Stimulated activated CD8-positive, alpha-beta memory T cell treated with anti-CD3 and anti-CD28 coated beads, Interleukin-15, amount 100 ng/mL, for 24 hours (primary cell): ENCODE measurements at places on chromosomes 6 and 20.

- no peak for DNase-seq
Observed at GRCh38 chr6:75446241-75446880, 47.2 kb downstream of the FILIP1 start.

- no peak for DNase-seq
Observed at GRCh38 chr6:55652429-55652828, 73.4 kb upstream of the HMGCLL1 start.

DNA sequence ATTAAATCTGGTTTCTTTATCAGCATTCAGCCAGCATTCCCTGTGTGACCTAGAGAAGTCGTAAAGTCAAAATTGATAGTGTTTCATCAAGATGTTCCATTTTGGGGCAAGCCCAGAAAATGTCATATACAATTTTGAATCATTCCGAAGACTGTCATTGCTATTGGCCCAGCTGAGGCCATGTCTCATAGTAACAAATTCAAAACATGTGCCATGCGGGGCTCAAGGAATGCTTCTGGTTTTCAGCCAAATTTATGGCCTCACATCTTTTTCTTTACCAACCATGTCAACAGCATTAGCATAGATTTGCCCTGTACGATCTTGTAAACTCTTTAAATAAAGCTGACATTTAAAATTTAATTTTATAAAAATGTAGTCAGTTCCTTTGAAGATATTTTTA, 314.7 kb downstream of the PAX1 start:
- DNase-seq, result no peak

DNA sequence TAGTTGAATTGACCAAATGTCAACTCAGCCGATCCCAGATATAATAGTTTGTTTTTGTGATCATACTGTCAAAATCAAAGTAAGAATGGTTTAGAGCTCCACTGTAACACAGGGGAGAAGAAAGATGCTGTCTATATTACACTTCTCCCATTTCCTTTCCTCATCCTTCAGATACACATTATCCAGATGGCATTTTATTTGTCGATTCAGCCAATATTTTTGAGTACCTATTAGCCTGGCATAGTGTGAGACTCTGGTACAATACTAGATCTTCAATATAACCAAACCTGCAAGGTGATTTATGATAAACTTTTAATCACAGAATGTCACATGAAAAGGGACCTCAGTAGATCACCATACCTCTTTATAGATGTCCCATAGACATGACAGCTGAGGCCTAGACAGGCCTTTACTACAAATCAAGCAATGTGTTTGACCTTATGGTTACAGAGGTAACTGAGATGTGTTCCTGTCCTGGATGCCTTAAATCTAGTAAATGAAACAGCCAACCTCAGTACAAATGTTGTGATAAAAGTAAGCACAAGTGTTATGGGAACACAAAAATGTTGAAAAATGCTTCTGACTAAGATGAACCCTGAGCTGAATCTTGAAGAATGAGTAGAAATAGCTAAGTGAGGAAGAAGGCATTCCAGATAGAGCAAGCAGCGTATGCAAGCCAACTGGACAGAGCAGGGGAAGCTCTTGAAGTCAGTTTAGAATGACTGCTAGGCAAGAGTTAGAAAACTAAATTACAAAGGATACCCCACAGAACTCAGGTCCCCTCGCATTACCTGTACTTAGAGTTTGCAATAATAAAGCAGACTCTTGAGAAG, 1.9 kb downstream of the FBXO9 start:
- DNase-seq, result no peak

GRCh38 chr6:22942403-22942802, 373.0 kb downstream of the HDGFL1 start:
- no peak for DNase-seq

GRCh38 chr20:22245139-22245538, 339.2 kb downstream of the FOXA2 start:
- DNase-seq, result no peak

GRCh38 chr20:44720621-44720996, 5.4 kb downstream of the CCN5 start:
- DNase-seq, result no peak

GRCh38 chr6:193773-194310, 98.4 kb upstream of the DUSP22 start:
- DNase-seq, result no peak

GRCh38 chr6:143656026-143656425, 21.7 kb upstream of the PHACTR2 start:
- no peak for DNase-seq

- DNase-seq, result no peak
Observed at GRCh38 chr20:60718743-60719480, 533.1 kb upstream of the CDH4 start.

DNA sequence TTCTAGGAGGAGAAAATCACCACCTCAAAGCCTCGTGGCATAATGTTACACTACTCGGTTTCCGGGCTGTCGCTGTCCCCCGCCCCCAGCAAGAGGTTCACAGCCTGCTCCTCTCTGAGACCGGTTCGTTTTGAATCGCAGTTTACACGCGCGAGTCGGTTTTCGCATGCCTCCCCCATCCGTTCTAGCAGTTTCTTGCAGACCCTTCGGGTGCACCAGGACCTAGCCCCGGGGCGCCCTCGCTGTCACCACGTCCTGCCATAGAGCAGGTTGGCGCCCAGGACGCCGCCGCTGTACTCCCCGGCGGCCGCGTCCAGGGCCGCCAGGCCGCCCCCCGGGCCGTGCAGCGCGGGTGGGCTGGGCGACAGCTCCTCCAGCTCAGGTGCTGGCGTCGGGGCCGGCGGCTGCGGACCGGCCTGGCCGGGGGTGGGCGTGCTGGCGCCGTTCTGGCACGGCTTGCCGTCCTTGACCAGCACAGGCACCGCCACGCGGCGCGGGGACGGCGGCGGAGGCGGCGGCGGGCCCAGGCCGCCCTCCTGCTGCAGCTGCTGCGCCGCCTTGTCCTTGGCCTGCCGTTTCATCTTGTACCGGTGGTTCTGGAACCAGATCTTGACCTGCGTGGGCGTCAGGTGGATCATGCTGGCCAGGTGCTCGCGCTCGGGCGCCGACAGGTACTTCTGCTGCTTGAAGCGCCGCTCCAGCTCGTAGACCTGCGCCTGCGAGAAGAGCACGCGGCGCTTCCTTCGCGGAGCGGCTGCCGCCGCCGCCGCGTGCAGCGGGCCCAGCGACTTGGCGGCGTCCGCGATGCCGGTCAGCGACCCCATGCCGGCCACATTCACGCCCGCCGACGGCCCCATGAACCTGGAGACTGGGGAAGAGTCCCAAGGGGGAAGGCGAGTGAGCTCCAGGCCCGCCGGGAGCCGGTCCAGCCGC, 1.4 kb downstream of the NKX2-4 start:
- DNase-seq, result no peak

DNA sequence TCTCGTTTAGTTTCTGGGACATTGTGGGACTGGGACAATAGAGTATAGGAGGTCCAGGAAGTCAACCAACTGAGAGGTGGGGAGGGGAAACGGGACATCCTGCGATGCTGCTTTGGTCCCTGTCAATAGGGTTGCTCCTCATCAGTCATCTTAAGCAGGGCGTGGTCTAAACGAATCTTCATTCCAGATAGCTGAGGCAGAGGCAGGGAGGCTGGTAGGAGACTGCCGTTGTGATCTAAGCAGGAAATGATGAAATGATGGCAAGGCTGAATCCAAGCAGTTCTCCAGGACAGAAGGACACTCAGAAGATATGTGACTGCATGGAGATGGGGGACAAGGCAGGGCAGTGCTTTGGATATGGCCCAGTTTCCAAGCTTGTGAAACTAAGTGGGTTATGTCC, 953.4 kb downstream of the KIF16B start:
- no peak for DNase-seq

DNA sequence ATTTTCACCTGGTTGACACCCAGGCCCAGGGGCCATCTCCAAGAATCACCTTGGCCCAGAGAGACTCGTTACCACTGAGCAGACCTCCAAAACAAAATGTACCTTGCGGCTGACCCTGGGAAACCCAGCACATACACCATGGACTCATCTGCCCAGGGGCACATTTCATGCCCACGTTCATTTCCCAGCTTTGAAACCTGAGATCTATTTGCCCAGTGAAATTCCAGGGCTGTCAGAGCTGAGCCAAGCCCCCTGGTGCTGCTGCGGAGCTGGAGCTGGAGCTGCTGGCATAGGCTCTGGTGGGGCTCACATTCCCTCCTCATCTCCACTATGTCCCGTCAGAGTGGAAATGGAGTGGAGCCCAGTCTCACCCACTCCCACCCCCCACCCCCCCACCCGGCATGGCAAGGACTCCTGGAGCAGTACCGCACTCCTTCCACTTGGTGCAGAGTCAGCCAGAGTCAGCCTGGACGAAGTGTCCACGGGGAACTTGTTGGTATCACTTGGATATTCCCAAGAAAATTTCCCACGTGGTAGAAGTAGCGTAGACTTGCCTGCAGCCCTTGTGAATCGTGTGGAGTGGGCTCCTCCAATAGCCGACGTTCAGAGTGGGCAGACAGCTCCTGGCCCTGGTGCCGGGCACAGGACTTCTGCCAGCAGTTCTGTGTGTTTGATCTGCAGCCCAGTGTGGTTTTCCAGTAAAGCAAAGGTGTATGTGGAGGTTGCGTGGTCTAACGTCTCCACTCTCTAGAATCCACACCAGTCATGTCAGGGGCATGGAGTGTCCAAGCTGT, 18.1 kb upstream of the OSER1 start:
- DNase-seq, result no peak

GRCh38 chr6:139586273-139586672, 211.8 kb upstream of the CITED2 start:
- no peak for DNase-seq

DNA sequence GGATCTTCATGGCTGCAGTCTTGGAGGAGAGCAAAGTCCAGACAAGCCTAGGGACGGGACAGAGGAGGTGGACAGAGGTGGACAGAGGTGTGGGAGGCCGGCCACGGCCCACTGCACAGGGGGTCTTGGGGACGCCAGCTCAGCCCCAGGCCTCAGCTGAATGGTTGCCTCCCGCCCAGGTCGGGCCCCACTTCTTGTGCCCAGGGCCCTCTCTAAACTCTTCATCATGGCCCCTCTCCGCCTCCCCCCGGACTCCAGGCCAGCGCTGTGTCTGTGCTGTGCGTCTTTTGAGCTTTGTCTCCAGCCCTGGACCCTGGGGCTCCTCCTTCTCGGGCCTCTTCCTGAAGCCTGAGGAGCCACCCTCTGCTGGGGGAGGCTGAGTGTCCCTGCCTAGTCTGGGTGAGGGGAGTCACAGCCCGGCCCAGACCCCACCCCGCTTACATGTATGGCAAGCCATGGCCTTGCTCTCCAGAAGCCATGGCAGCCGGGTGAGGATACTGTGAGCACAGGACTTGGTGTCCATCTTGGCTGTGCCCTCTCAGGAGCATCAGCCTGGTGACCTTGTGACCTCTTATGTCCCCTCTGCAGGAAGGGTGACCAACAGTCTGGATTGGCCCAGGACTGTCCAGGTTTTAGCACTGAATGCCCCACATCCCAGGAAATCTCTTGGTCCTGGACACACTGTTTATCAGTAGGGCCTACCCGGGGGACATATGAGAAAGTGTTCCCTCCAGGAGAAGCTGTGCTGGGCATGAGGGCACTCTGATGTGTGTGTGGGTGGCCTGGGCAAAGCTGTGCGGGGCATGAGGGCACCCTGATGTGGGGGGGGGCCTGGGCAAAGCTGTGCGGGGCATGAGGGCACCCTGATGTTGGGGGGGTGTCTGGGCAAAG, 9.4 kb upstream of the NPBWR2 start:
- DNase-seq, result no peak

DNA sequence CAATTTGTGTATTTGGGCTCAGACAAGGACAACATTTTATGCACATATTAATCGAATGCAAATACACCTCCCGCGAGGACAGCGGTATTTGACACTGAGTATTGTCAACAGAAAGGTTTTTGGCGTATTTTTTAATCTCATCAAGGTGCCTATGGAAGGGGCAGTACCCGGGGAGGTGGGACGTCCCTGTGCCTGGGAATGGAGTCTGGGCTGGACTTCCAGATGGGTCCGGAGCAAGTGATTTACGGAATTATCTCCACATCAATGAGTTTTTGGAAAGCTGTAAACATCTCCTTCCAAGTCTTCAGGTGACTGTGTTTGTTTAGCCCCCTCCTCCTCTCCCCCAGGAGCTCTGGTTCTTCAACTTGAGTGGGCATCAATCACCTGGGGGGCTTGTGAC, 39.8 kb downstream of the PRR18 start:
- DNase-seq, result no peak
